ENCODE measurements at places on chromosomes 11 and 22.

GRCh38 chr11:104624021-104624420 lies 274.2 kb downstream of the CASP12 start:
- no peak for DNase-seq

GRCh38 chr11:134398644-134399292 lies 13.3 kb downstream of the B3GAT1 start:
- DNase-seq = no peak

DNA sequence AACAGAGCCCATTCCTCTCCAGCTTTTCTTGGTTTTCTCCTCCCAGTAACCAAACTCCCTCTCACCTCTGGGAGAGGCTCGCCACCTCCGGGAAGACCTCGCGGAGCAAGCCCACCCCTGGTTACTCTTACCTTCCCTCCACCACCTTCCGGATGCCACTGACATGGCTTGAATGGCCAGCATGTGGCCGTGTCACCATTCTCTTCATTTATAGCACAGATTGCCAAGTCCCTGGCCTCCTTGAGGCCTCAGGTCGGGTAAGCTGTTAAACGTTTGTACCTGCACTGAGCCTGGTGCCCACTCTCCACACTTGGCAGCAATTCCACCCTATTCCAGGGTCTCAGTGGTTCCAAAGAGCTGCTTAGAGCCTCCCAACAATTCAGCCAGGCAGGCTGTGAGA lies 8.0 kb upstream of the FXYD2 start:
- DNase-seq = no peak

- no peak for DNase-seq
Measured at GRCh38 chr11:8408151-8408941, 144.7 kb upstream of the LMO1 start.

DNA sequence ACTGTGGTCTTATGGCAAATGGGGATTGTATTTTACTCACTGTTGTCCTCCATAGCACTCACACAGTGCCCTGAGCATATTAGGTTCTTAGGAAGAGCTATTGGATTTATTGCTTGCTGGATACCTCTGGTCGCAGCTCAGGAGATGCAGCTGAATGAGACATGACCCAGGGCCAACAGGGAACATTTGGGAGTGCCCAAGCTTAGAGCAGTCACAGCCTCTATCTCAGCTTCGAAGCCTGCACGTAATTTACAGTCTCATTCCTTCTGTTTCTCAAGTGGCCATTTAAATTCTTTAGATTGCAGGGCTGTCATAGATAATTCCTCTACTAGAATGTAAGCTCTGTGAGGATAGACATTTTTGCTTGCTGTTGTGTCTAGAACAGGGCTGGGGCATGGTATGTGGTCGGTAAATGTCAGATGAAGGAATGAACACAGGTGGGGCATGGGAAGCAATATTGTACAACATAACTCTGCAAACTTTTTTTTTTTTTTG lies 192.8 kb downstream of the GRIK4 start:
- no peak for DNase-seq

GRCh38 chr11:113363406-113363805 lies 24.2 kb upstream of the ANKK1 start:
- DNase-seq = no peak

DNA sequence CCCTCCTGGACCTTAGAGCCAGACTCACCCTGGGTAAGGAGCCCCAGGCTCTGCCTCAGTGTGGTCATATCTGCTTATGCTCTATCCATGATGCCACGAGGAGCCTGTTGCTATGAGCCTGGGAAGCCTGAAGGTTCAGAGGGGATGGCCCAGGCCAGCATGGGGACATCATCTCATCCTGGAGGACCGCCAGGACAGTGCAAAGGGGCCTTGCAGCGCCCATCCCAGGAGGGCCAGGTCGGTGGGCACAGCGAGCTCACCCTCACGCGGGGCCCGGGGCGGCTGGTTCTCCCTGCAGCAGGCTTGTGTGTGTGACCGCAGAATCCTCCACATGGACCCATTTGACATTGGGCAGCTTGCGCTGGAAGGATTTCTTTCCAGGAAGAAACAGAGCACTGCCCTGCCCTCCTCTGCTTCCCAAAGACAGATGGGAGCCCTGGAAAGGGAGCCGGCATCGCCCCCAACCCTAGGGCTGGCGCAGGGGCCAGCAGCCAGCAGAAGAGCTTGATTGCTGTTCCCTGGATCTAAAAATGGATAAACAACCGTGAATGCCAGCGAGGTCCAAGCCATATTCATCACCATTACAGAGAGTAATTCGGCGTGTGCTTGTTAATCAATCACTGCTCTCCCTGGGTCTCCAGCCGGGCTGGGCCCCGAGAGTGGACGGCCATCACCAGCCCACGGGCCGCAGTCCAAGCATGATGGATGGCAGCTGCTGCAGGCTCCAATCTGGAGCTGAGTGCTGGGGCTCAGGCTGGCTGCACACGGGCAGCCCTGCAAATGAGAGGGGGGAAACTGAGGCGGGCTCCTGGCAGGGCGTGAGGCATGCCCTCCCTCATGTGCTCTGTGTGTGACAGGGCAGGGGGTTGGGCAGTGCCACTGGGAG lies 739.7 kb downstream of the BRD1 start:
- DNase-seq = no peak

DNA sequence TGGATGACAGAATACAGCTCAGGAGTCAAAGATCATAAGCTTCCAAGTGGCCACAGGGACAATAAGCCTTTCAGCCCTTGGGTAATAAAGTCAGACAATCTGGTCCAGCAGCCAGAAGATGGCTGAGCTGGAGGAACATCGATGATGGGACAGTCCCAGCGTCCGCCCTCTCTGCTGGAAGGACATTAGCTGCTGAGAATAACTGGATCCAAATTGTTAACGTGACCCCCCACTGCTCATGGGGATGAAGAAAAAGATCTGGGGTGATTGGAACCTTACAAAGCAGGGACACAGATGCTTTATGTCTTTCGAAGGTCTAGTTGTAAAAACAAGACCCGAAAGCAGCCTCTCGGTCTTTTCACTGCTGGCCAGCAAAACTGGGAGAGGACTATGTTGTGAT lies 71.0 kb downstream of the IGLL5 start:
- no peak for DNase-seq

DNA sequence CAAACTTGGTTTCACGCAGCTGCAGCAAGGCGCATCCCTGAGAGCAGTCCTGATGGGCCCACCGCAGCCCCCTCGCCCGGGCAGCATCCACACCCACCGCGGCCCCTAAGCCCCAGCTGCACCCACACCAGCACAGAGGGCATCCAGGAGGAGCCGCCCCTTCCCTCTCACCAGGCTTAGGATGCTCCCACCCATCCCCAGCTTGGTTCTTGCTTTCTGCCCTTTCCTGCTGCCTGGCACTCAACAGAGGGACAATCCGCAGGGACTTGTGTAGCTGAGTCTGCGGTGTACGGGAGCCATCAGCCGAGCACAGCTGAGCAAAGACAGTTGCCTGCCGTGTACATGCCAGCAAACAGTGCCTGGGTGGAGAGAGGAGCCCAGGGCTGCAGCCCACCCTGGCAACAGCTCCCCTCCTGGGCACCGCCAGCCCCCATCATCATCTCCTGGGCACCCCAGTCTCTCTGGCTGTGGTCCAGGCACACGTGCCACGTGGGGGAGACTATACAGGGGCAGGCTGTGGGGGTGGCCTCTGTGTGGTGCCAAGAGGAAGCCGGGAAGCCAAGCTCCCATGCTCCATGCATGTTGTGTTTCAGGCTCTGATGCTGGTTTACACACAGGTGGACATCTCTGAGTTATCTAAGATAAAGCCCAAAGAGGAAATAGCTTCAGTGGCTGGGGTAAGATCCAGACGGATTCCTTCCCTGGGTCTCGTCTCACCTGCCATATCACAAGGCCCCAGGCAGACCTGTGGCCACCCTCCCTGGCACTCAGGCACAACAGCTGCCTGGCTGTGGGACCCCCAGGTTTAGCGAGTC lies 36.0 kb upstream of the GNB1L start:
- DNase-seq = no peak
